ENCODE measurements at places on chromosomes 7 and 10.

GRCh38 chr7:97226541-97226940, 109.0 kb downstream of the SDHAF3 start:
- DNase-seq = no peak

DNA sequence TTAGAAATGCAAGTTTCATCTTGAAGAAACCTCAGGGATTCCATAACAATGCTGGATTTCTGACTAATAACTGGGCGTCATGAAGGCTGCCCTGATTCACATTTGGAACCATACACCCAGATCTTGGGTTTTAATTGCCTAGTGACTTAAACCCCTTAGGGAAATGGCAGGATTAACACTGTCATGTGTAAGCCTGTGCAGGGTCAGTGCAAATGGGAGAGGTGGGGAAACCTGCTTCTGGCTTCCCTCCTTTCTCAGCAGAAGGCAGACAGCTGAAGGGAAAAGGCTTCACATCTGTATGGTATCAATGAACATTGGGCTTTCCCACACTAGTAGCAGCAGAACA, 364.2 kb downstream of the ANKRD30A start:
- DNase-seq = no peak

DNA sequence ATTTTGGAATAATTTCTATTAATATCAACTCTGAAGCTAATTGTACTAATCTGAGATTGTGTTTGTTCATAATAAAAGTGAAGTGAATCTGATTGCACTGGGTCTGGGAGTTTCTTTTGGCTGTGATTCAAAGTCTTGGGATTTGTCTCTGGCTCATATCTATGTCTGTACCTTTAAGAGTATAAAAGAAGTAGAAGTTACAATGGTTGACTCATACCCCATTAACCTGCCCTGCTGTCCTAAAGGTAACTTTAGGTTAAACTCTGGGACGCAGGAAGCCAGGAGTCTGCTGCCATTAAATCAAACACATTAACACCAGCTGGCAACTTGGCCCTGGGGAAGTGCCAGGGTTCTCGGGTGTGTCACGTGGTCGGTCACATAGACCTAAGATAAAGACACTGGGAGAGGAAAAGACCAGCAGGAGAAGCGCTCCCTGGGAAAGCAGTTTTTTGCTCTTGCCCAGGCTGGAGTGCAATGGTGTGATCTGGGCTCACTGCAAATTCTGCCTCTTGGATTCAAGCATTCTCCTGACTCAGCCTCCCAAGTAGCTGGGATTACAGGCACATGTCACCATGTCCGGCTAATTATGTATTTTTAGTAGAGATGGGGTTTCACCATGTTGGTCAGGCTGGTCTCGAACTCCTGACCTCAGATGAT, 17.8 kb downstream of the SCD start:
- no peak for DNase-seq

- no peak for DNase-seq
Measured at GRCh38 chr7:151261529-151261928, 13.0 kb upstream of the SMARCD3 start.

- DNase-seq = no peak
Measured at GRCh38 chr10:100713859-100714565, 31.4 kb upstream of the PAX2 start.

GRCh38 chr10:68816796-68817412, 10.4 kb upstream of the STOX1 start:
- DNase-seq = no peak

DNA sequence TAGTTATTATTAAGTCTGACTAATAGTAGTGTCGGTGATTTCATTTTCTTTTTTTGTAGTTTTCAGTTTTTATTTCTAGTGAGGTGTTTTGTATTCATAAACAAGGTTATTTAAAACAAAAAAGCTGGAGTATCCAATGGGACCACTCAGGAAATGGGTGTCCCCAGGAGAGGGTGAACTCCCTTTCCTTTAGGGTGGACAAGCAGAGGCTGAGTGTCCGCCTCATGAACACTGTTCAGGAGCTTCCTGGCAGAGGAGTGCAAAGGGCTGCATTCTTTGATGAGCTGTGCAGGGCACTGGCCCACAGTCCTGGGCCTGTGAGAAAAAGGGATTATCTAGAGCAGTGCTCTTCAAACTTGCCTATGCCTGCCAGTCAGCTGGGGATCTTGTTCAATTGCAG, 56.0 kb downstream of the ADAMTS14 start:
- DNase-seq = no peak
